ENCODE measurements at places on chromosomes 7 and 10.
A peak's percentile ranks its signal among the peaks of the same experiment; 100 is the strongest.

GRCh38 chr10:71279590-71280170 is 39.4 kb upstream of the SLC29A3 start:
- DNase-seq = no peak

DNA sequence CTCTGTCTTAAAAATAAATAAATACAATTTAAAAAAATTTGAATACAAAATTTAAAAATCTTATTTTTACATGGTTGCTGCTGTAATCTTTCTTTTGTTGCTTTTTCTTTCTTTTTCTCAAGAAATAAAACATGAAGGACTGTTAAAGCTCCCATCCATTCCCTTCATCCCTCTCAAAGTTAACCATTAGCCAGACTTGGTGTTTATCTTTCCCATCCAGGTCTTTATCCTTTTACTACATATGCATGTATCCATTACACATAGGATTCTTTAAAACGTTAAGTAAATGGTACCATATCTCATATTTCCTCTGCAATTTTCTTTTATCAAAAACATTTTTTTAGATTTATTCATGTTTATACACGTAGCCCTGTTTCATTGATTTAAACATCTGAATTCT is 70.1 kb downstream of the CREB3L2 start:
- DNase-seq = no peak

DNA sequence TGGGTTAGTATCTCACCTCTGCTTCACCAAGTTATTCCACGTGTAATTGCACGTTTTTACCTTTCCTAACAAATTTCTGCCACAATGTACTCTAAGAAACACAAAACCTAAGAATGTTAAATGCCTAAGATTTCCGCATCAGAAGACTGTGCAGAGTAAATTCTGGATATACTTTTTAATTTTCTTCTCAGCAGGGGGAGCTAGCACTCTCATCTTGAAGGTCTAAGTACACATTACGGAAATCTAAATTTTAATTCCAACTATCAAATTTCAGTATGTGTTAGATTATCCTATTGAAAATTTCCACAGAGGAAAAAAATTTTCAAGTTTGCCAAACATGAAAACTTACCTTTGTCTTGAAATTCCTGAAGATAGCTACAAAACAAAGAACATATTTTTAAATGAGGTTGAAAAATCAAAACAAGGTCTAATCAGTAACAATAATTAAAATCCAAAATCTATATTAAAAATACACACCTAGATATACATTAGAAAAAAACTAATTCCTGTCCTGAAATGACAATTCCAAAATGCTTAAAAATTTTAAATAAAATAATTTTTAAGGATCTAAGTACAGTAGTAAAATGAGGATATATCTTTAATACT is 10.5 kb downstream of the SKAP2 start:
- peak; percentile 42 for DNase-seq

DNA sequence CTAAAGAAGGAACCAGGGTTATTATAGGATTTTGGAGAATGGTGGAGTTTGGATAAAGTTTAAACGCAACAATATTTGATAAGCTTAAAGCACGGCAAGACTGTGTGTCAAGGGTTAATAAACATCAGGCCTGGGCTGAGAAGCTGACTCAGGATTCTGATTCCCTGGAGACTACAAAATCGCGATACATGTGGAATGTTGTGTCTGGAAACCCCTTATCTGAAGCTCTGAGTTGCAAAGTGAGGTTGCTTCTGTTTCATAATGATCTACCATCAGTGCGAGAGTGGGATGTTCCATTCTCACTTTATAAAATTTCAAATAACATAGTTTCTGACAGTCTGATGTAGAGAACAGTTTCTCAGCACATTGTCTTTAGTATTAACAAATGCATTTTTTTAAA is 7.8 kb downstream of the C1GALT1 start:
- DNase-seq = no peak

- no peak for DNase-seq
Observed at GRCh38 chr10:98921316-98921715, 314.3 kb downstream of the HPSE2 start.

DNA sequence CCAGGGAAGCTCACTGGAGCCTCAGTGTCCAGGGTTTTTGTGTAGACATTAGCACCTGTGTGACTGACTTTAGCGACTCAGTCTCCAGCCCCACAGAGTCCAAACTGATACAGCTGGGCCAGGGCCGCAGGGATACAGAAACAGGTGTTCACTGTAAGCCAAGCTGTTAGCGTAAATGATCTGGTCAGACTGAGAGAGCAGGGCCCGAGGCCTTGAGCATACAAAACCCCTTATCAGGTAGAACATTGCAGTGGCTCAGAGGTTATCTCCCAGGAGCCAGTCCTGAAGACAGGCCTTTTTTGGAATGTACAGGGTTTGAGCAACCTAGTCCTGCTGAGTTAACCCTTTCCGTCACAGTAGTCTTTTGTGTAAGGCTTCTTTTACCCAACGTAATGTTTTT is 25.0 kb downstream of the LHPP start:
- no peak for DNase-seq

DNA sequence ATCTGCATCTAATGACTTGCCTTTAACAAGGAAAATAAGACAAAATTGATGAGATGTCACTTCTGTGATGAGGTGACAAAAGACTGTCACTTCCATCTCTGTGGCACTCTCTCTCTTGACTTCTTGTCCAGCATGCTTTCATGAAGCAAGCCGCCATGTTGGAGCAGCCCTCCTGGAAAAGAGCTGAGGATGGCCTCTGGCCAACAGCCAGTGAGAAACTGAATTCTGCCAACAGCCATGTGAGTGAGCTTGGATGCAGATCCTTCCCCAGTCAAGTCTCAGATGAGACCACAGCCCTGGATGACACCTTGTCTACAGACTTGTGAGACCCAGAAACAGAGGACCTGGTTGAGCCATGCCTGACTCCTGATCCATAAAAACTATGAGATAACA is 412.6 kb upstream of the SHH start:
- no peak for DNase-seq

Data from MM.1S (cell line).